ENCODE measurements at places on chromosomes 3 and 15.

GRCh38 chr3:15368561-15369135, 36.3 kb upstream of the SH3BP5 start:
- no peak for DNase-seq

GRCh38 chr3:88640581-88640980, 466.8 kb upstream of the EPHA3 start:
- DNase-seq = no peak

DNA sequence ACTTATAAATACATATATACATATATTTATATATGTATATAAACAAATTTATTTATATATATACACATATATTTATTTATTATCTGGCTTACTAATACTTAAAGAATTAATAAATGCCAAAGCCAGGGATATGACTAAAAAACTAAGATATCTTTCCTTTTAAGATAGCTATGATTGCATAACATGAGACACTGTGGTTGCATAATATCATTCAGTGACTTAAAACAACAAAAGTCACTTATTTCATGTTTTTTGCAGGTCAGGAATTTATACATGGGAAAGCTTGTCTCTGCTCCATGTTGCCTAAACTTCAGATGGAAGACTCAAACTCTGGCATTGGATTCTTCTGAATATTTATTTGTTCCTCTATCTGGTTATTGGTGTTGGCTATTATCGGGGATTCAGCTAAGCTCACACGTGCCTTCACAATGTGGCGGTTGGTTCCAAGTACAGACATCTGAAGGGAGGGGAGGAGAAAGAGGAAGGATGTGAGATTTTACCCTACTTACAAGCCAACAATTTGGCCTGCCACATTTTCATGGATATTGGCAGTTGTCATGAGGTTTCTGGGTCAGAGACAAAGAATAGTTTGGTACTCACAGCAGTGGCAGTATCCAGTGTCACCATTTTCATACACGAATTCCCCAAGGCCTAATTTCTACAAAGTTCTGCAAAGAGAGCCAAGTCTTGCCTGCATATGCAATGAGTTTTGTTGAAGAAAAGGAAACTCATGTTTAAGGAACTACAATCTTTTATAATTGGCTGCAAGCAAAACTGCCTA, 381.6 kb downstream of the EPHA3 start:
- no peak for DNase-seq

- no peak for DNase-seq
Observed at GRCh38 chr3:7692866-7693265, 808.8 kb upstream of the LMCD1 start.

DNA sequence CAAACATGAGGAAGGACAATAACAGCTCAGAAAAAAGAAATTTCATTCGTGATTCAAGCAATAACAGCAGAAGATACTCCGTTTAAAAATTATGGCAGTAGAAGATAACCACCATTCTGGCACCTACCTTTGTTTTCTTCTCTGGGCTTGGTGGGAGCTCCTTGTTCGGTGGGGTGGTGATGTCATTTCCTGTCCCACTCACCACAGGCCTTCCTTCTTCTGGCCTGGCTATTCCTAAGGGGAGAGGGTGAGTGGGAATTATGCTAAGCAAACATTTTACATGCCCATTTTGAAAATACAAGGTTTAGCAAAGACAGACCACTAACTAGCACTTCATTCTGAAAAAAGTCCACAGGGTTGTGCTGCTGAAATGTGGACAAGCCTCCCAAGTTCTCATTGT, 74.4 kb downstream of the DHX30 start:
- no peak for DNase-seq

GRCh38 chr3:196650740-196651311, 11.3 kb downstream of the NRROS start:
- no peak for DNase-seq

- no peak for DNase-seq
Observed at GRCh38 chr3:106965307-106965706, 411.9 kb upstream of the CCDC54 start.

DNA sequence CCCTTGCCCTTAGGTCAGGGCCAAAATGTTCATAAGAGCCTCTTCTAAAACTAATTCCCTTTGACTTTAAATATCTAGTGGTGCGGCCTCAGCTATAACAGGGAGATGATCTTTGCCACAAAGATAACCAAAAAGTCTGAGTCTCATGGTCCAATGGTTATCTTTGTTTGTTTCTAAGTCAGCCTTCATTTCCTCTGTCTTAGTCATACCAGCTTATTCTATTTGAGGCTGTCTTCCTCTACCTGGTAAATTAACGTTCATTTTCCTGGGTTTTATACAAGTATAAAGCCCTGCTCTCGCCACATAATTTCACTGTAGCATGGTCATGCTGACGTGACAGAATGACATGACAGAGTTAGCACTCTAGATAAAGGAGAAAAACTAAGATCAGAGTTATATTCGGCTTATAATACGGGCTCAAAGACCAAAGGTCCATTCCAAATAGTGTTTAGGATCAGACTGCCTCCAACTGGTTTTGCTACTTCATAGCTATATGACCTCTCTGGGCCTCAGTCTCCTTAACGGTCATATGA, 18.4 kb downstream of the ZNF860 start:
- no peak for DNase-seq

- DNase-seq = no peak
Observed at GRCh38 chr15:51887887-51888592, 58.6 kb downstream of the TMOD3 start.

GRCh38 chr3:80492162-80492561, 724.4 kb upstream of the ROBO1 start:
- no peak for DNase-seq

DNA sequence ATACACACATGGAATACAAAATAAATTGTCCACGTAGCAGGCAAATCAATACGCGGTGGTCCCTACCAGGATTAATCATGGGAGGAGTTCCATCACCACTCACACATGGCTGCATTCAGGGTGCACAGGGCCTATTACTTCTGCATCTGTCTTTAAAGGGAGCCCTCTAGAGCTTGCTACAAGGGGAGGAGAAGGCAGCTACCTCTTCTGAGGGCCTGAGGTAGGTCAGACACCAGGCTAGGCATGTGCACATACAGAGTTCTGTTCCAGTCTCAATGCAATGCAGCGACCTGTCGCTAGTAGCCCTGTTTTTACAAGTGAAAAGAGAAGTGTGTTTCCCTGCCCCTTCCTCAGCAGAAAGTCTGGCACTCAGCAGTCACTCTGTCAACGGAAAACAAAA, 102.7 kb downstream of the ROBO2 start:
- DNase-seq = no peak

DNA sequence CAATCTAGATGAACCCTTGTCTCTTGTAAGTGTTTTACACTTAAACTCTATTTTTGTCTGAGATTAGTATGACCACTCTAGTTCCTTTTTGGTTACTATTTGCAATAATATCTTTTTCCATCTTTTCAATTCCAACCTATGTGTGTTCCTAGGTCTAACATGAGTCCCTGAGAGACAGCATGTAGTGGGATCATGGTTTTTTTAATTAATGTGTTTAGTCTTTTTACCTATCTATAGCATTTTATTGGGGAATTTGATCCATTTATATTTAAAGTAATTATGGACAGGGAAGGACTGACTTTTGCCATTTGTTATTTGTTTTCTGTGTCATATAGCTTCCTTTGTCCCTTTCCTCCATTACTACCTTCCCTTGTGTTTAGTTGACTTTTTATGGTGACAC, 21.7 kb downstream of the TNFSF10 start:
- no peak for DNase-seq

GRCh38 chr3:193710286-193711165, 117.5 kb downstream of the OPA1 start:
- no peak for DNase-seq

DNA sequence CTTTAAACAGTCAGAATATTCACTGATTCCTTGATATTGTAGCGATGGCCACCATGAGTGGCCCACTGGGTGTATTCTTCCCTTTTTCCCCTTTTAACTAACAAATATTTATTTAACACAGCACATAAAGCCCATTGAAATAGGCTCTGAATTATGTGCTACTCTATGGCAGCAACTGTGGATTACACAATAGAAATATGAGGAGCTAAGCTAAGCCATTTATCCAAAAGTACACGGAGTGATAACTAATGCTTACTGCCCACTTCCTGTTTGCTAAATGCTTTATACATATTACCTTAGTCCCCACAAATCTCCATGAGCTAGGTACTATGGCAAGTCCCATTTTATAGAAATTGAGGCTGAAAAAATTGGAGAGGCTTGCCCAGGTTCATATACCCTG, 17.9 kb downstream of the ILDR1 start:
- DNase-seq = no peak

- DNase-seq = no peak
Observed at GRCh38 chr3:178634975-178635374, 98.7 kb downstream of the KCNMB2 start.

DNA sequence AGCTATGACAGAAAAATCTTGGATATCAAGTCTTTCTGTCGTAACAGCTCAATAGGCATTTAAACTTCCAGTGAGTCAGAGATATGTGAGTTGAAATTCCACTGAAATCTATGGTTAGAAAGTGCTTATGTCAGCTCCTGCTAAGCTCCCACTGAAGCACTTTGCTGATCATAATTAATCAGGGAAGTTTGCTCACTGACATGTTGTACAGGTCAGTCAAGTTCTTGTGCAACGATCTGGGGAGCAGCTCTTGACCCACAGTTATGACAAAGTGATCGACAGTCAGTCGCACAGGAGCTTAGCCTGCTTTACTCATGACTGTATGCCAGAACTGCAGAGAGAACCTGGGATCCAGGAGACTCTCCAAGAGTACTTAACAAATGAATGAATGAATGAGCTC, 453.5 kb downstream of the SOX2 start:
- DNase-seq = no peak

DNA sequence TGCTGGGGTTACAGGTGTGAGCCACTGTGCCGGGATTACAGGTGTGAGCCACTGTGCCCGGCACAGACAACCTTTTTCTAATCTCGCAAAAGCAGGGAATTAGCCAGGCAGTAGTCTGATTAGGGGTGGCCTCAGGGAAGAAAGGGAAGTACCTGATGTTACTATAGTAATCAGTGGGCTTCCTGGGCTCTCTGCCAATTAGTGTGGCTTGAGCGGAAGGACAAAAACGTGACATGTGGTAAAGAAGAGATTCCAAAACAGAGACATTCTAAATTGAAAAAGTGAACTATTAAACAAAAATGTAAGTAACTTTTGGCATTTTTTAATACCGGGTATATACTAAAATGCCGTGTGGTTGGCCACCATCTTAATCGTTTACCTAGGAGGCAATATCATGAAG, 48.1 kb downstream of the CFAP20DC start:
- DNase-seq = no peak

- no peak for DNase-seq
Observed at GRCh38 chr3:157590273-157590672, 87.1 kb upstream of the VEPH1 start.

GRCh38 chr3:14212032-14212431, 33.4 kb downstream of the LSM3 start:
- no peak for DNase-seq

- DNase-seq = no peak
Observed at GRCh38 chr15:24940236-24940635, 14.6 kb upstream of the SNRPN start.

- DNase-seq = no peak
Observed at GRCh38 chr3:100540791-100541334, 48.4 kb downstream of the TMEM45A start.

DNA sequence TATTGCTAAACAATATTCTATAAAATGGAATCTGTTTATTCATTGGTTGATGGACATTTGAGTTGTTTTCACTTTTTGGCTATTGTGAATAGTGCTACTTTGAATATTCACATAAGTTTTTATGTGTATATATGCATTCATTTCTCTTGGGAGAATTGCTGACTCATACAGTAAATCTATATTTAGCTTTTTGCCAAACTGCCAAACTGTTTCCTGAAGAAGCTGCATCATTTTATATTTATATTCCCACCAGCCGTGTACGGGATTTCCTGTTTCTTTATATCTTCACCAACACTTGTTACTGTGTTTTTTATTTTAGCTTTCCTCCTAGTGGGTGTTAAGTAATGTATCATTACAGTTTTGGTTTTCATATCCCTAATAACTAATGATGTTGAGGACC, 12.5 kb upstream of the TCAIM start:
- DNase-seq = no peak

DNA sequence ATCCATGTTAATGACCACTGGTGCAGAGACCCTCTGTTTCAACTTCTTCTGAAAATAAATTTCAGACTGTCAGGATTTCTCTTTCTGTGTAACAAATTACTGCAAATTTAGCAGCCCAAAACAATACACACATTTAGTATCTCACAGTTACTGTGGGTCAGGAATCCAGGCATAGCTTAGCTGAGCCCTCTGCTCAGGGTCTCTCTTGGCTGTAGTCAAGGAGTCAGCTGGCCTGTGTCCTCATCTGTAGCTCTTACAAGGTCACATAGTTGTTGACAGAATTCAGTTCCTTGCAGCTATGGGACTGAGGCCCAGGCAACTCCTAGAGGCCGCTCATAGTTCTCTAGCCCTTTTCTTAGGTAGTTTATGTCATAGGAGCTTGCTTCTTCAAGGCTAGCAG, 51.9 kb downstream of the NKIRAS1 start:
- peak; percentile 25 for DNase-seq

GRCh38 chr3:4546346-4547178, 53.4 kb downstream of the ITPR1 start:
- no peak for DNase-seq

GRCh38 chr3:53311882-53312281, 35.5 kb downstream of the DCP1A start:
- DNase-seq = no peak

GRCh38 chr3:61684386-61684785, 123.0 kb downstream of the PTPRG start:
- no peak for DNase-seq

GRCh38 chr15:77682564-77682963, 49.9 kb upstream of the LINGO1 start:
- DNase-seq = no peak

DNA sequence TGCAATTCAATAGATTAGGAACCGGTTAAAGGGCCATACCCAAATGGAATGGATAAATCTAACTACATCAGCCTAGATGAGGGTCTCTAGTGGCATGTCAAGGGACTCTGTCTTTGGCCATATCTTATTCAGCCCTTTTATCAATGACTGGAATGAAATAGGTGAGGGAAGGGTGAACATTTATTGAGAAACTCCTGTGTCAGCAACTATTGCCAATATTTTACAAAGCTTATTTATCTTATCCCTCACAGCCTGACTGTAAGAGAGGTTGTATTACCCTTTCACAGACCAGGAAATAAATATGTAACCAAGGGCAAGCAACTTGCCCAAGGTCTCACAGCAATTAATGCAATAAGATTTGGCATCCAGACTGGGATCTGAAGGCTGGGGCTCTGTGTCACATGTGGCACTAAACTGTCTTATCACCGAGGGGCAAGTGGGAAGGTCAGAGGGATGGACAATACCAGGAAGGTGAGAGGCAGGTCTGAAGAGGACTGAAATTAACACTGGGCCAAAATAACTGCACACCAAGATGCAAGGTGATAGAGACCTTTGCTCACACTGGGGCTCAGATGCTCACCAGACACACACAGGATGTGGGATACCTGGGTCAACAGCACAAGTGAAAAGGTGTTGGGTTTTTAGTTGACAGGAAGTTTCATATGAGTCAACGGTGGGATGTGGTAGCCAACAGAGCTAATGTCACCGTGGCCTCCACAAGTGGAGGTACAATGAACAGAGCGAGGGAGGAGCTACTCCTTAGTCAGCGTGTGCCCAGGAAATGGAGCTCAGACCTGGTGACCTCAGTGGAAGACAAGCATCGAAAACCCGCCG, 261.3 kb downstream of the RPLP1 start:
- DNase-seq = no peak

- DNase-seq = peak; percentile 35
Observed at GRCh38 chr3:66483409-66483906, 17.4 kb downstream of the LRIG1 start.

- peak; percentile 50 for DNase-seq
Observed at GRCh38 chr15:44193651-44194322, 1.3 kb downstream of the FRMD5 start.

Measured in ELF-1 (cell line).